ENCODE measurements at places on chromosomes 7 and 10. TPM values are rescaled to one million over a fixed set of nuclear protein-coding genes. Genes with fewer than 3 reads are reported as not detected.

Gene SLC16A12
- total RNA-seq, result 0.09 TPM

- no peaks in the 10 kb centered on the region for H3K27me3 ChIP-seq
- peak overlapping the region; percentile 97 for H3K4me3 ChIP-seq
- H3K36me3 ChIP-seq, result no peaks in the 10 kb centered on the region
- peak; percentile 48 for DNase-seq
- peak overlapping the region; percentile 97 for H3K27ac ChIP-seq
- peaks cover 3% of the 10 kb centered on the region for H3K4me1 ChIP-seq
Observed at GRCh38 chr10:96587264-96588059, 650 bp upstream of the TM9SF3 start.

DNA sequence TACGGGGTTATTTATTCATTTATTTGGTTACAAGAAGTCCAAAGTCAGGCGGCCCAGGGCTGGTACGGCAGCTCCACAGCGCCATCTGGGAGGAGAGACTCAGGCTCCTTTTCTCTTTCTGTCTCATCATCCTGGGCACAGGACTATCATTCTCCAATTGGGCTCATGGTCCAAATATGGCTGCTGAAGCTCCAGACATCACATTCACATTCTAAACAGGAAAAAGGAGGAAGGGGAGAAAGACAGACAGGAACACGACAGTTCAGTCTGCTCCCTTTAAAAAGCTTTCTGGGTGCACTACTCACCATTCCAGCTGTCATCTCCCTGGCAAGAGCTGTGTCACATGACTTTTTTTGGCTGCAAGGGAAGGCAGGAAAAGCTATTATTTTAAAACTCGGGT is 74.4 kb upstream of the PDZD8 start:
- no peak overlapping the region for H3K27ac ChIP-seq
- no peak overlapping the region for H3K4me3 ChIP-seq
- no peak for DNase-seq
- no peaks in the 10 kb centered on the region for H3K27me3 ChIP-seq

Gene ITIH5
- 13.5 TPM for total RNA-seq

- H3K27me3 ChIP-seq, result peaks cover 26% of the 10 kb centered on the region
- no peak for DNase-seq
- no peak overlapping the region for H3K27ac ChIP-seq
- no peaks in the 10 kb centered on the region for H3K36me3 ChIP-seq
Observed at GRCh38 chr10:26221541-26221940, 5.0 kb downstream of the GAD2 start.

- no peak overlapping the region for H3K4me3 ChIP-seq
- H3K27me3 ChIP-seq, result no peaks in the 10 kb centered on the region
- H3K36me3 ChIP-seq, result no peaks in the 10 kb centered on the region
- H3K27ac ChIP-seq, result no peak overlapping the region
- no peaks in the 10 kb centered on the region for H3K4me1 ChIP-seq
Observed at GRCh38 chr10:29957907-29958331, 101.5 kb downstream of the JCAD start.

GRCh38 chr7:158568974-158569857 is 18.4 kb downstream of the PTPRN2 start:
- H3K4me1 ChIP-seq, result no peaks in the 10 kb centered on the region
- no peak overlapping the region for H3K4me3 ChIP-seq
- H3K27ac ChIP-seq, result no peak overlapping the region
- H3K27me3 ChIP-seq, result no peaks in the 10 kb centered on the region
- H3K36me3 ChIP-seq, result no peaks in the 10 kb centered on the region
